ENCODE measurements at places on chromosomes 2 and 18.

- no peak for DNase-seq
These were observed 252.1 kb downstream of the CYP26B1 start for GRCh38 chr2:71895320-71896161.

GRCh38 chr18:49214706-49215105 is 245.7 kb downstream of the DYM start:
- DNase-seq = no peak

- no peak for DNase-seq
These were observed 184.2 kb downstream of the PDE1A start for GRCh38 chr2:182242609-182243008.

DNA sequence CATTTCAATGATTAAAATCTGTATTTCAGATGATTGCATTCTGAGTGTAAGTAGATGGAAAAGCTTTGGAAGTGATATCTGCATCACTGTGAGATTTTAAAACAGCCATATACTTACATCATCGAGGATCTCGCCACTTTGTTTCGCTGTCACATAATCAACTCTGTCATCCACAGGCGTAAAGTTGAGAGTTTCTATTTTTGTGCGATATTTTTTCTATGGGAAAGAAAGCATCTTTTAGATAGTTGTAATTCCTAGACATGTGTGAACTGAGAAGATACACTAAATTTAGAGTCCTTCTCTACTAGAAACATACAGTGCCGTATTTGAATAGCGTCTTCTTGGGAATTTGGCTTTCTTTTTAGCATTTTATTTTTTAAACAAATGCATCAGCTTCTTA is 158.8 kb downstream of the RIF1 start:
- no peak for DNase-seq

DNA sequence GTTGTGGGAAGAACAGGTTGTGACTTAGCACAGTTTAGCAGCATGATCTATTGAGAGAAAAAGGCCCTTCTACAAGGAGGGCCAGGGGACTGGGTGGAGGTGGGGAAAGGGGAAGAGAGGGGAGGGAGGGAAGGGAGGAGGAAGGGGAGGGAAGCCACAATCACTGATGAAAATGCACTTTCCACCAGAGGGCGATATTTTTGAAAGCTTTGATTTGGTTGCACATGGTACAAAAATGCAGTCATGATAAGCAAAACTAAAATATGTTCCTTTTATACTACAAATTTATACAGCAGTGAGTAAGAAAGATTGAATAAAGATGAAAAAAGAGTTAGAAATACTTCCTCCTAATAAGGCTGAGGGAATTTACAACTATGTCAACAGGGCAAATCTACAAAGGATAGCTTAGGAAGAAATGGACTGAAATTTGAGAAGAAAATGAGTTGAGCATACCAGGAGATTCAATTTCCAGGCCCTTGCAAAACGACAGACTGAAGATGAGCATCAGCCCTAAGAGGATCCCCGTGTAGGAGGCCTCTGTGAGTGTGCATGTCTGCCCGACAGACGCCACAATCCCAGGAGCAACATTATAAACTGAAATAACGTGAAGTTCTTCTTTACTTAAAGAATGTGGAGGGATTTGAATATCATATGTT is 17.2 kb downstream of the SH3YL1 start:
- peak; percentile 43 for DNase-seq

DNA sequence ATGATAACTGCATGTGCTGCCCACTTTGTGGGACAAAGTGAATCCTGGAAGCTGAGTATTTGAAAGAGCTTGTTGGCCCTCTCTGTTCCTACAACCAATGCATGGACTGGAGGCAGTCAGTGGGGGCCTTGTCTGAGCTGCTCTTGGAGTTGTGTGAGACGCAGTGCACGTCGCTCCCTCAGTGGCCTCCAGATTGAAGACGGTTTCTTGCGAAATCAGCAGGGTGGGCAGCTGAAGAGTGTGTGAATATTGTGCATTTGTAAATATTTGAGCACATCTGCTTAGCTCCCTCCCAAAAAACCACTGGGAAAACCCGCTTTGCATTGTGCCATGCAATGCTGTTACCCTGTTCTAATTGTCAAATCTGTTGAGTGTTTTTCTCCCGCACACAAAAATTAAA is 782.8 kb downstream of the PLCL1 start:
- no peak for DNase-seq

DNA sequence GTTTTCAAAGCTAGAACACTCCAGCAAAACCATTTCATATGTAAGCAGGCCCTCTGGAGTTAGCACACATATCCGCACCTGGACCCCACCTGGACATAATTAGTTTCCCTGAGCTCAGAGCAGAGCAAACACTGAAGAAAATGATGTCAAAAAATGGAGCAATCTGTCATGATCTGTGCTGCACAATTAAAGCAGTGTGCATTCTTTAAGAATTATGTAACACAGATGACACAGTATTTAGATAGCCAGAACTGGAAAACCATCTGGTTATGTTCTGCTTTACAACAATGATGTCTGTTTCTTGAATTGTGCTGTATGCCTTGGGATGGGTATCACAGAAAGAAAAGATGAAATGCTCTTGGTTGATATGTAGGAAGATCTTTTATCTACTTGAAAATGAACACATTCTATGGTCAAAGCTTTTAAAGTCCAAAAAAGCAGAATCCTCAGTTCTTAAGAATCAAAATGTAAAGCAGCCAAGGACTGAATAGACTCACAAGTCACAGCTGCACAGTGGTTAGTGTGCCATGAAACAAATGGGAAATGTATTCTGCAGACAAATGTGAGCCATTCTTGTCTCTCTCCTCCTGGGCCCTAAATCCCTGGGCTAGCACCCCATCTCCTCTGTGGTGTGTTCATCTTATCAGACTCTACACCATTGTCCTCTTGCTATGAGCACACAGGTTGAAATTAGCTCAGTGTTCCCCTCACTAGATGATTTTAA is 36.8 kb downstream of the HRH4 start:
- DNase-seq = no peak

DNA sequence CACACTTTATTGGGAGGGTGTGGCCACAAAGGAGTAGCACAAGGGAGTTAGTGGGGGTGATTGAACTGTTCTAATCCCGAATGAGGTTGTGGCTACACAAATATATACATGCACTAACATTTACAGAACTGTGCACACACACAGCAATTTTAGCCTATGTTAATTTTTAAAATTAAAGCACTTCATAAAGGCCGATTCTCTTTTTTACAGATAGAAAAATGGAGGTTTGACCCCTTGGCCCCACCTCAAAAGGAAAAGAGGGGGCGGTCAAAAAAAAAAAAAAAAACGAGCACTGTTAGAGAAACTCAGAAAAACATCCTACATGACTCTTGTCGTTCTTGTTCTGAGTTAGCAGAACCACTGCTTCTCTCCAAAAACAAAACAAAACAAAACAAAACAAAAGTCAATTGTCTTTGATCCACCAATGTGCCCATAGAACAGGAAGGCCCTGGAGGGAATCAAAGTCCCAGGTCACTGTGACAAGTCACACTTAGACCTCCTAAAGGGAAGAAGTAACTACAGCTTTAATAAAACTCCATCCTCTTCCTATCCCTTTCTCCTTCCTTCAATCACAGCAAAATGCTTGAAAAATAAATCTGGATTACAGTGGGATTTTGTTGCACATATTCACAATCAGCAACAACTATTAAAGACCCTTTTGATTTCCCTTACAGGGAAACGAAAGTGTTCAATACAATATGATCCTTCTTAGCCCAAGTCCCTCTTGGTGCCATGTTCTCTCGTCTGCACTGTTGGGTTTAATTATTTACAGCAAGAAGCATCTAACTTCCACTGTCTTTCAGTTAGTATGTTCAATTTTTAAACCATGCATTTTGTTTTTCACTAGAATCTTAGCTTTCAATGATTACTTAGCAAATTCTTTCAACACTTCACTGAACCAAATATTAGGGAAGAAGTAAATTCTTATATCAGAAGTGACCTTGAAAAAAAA is 16.6 kb downstream of the LRP2 start:
- DNase-seq = no peak

DNA sequence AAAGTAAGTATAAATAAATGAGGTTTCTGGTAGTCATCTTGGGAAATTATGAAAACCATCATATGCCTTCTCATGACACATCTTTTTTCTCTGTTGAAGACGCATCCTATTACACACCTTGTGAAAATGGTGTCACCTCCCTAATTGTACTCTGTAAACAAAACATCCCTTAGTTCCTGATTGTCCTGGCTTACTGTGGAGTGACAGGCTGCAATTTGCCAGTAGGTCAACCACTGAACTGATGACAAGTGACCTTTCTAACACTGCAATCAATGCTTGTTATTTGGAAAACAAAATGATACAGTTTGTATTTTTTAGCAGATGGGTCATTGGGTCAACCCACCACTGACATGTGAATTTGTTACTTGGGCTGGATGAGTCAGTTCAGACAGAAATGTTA is 219.5 kb downstream of the PTPRM start:
- DNase-seq = no peak

GRCh38 chr2:149021271-149021719 is 17.2 kb upstream of the LYPD6B start:
- DNase-seq = no peak

- DNase-seq = no peak
These were observed 49.2 kb upstream of the ASPRV1 start for GRCh38 chr2:70010576-70011111.

- no peak for DNase-seq
These were observed 464.2 kb upstream of the UBE2E3 start for GRCh38 chr2:180516232-180516631.

- no peak for DNase-seq
These were observed 783.7 kb upstream of the SOX11 start for GRCh38 chr2:4908461-4908860.

GRCh38 chr2:196537311-196537710 is 102.2 kb upstream of the CCDC150 start:
- DNase-seq = no peak

DNA sequence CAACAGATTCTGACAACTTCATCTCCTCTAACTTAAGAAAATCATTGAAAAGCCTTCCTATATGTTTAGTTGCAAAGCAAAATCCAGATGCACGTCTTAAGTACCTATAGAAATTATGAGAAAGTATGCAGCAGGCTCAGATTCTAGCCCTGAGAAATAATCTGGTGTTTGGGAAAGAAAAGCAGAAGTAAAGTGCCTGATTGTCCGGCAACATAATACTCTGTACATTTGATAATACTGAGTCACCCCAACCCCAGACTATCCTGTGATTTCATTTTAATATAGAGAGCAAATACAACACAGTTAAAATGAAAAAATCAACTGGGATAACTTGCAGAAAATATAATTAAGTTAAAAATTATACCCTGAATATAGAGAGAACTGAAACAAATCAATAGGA is 13.5 kb downstream of the RFX8 start:
- no peak for DNase-seq

DNA sequence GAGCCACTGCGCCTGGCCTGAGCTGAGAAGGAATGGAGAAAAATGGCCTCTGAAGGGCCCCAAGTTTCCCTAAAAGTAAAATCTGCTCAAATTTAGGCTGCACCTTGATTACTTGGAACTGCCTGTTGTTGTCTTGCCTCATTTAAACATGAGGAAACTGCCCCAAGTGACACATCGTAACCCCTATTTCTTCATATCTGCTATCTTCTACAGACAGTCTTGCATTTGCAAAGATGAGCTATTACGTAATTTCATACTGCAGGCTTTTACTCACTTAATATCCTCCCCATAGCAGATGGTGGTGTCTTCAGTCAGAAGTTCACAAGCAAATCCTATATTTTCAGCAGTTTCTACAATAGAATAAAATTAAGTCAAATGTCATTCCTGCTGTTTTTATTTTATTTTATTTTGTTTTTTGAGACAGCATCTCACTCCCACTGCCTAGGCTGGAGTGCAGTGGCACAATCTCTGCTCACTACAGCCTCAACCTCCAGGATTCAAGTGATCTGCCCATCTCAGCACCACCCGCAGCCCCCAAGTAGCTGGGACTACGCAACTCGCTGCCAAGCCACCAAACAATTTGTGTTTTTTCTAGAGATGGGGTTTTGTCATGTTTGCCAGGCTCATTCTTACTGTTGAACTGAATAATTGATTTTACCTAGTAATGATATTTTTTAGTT is 45.3 kb upstream of the NARS1 start:
- DNase-seq = no peak

DNA sequence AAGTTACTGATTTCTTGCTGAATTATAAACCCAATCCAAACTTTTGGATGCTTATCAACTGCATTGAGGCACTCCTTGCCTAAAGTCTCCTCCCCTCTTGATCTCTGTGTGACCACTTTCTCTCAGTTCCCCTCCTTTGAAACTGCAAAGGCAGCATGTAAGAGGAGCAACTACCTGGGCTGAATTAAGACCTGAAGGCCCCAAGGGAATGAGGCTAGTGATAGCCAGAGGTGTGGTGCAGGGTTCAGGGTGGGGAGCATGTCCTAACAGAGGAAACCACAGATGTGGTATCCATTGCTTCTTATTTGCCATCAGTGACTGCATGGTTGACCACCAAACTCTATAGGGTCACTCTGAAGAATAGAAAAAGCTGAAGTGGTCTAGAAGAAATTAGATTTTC is 557.9 kb downstream of the TNS1 start:
- no peak for DNase-seq

- no peak for DNase-seq
These were observed 123.6 kb upstream of the SMIM21 start for GRCh38 chr18:75551071-75551470.

DNA sequence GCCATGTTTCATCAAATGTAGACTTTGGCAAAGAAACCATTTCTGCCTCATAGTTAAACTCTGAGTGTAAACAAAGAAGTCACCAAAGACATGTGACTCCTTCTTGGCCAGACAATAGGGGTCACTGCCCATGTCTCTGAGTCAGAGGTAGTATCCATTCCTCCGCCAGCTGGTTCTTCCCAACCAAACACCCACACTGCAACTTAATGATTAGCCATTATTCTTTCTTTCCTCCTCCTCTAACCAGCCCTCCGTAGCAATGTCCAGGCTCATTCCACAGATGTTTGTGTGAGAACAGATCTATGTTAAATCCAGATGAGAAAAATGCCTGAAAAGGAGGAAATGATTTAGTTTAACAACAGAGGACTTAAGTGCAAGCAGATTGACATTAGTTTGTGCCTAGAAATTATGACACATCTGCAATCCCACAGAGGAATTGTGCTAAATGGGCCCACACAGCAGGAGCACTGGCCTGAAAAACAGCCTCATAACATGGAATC is 127.9 kb upstream of the SH3BP4 start:
- DNase-seq = no peak

- DNase-seq = no peak
These were observed 19.7 kb downstream of the MIB1 start for GRCh38 chr18:21760321-21760720.

DNA sequence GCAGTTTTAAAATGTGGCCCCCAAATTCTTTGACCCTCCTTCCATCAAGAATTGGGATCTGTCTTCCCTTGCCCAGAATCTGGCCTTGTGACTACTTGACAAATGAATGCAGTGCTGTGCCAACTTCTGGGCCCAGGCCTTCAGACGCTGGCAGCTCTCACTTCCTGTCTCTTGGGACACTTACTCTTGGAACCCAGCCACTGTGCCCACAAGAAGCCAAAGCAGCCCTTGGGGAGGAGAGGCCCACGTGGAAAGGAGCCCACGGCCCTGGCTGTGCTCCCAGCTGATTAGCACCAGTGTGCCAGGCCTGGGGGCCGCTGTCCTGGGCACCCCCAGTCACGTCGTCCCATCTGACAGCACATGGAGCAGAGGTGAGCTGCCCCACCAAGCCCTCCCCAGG is 56.6 kb downstream of the RPL37A start:
- DNase-seq = no peak

All from activated naive CD4-positive, alpha-beta T cell treated with anti-CD3 and anti-CD28 coated beads, Interleukin-2, amount 10 ng/mL, durations not matched to agents 7 days and 5 days (primary cell).